Left lung (tissue), 14 donors: ENCODE measurements at places on chromosomes 1 and 21. TPM values are rescaled to one million over a fixed set of nuclear protein-coding genes. Genes with fewer than 3 reads are reported as not detected.
A peak's percentile ranks its signal among the peaks of the same experiment; 100 is the strongest.

Gene RYR2
- polyA plus RNA-seq, result 7.8 TPM

Gene TMEM201
- 17.7 TPM for polyA plus RNA-seq

- DNase-seq, result peak; percentile 29
Observed at GRCh38 chr1:5502311-5503194, 489.7 kb downstream of the NPHP4 start.

Gene RGS7
- polyA plus RNA-seq, result 0.35 TPM

Gene SEMA6C
- 26.0 TPM for polyA plus RNA-seq

DNA sequence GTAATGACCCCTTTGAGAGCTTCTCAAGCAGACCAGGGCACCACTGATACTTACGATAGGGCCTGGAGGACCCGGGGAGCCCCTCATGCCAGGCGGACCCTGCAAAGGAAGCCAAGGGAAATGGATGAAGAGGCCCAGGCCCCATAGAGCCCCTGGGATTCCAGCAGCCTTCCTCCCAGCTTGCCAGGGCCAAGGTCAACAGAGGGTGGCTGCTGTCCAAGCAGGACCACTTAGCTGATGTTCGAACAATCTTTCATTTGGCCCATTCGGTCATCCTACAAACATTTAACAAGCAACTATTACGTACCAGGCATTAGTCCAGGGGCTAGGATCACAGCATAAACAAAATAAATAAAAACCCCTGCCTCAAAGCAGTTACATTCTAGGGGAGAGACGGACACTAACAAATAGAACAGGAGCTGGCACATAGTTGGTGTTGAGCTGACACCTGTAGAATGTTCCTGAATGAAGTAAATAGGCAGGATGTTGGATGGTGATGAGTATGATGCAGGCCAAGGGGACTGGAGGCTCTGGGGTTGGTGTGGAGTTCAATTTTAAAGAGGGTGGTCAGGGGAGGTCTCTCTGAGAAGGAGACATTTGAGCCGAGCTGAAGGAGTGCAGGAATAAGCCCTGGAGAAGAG lies 27.0 kb upstream of the PEF1 start:
- DNase-seq, result peak; percentile 19

- no peak for DNase-seq
Observed at GRCh38 chr21:37199057-37199924, 67.8 kb downstream of the VPS26C start.

DNA sequence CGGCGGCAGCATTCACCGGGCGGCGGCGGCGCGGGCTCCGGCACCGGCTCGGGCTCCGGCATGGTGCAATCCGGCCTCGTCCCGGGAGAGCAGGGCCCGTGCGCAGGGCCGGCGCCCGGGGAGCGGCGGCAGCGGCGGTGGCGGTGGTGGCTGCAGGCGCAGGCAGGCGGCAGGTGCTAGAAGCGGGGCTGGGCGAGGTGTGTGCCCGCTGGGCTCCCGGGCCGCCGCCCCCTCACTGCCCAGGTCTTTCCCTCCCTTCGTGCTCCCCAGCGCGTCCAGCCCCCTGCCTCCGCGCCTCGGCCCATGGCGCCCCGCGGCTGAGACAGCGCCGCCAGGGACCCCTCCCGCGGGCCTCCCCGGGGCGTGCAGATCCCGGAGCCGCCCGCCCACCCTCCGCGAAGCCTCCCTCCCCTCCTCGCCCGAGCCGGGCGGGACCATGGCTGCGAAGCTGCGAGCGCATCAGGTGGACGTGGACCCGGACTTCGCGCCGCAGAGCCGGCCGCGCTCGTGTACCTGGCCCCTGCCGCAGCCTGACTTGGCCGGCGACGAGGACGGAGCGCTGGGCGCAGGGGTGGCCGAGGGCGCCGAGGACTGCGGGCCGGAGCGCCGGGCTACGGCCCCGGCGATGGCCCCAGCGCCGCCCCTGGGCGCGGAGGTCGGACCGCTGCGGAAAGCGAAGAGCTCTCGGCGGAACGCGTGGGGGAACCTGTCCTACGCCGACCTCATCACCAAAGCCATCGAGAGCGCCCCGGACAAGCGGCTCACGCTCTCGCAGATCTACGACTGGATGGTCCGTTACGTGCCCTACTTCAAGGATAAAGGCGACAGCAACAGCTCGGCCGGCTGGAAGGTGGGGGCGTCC lies 492 bp downstream of the FOXO6 start:
- no peak for DNase-seq

Gene CRYBG2
- 2.4 TPM for polyA plus RNA-seq

DNA sequence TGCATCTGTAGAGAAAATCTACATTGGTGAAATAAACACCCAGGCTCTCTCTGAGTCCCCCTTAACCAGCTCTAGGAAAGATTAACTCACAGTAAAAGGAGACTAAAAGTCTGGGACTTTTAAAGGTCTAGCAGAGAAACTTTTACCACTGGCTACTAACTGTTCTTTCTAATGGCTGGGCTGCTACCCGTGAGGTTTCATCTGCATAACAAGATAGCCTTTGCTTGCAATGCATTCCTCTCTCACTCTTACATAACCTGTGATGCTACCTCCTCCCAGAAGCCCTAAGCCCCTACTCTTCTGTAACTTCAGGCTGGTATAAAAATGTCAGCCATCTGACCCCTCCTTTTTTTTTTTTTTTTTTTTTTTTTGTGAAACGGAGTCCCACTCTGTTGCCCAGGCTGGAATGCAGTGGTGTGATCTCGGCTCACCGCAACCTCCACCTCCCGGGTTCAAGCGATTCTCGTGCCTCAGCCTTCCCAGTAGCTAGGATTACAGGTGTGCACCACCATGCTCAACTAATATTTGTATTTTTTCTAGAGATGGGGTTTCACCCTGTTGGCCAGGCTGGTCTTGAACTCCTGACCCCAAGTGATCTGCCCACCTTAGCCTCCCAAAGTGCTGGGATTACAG lies 344.2 kb downstream of the RGS7 start:
- DNase-seq, result no peak

Gene VSIG8
- polyA plus RNA-seq, result 0.10 TPM

Gene LRRIQ3
- polyA plus RNA-seq, result 1.8 TPM

Gene RASSF5
- polyA plus RNA-seq, result 11.7 TPM

- DNase-seq, result no peak
Observed at GRCh38 chr1:160779626-160780397, 16.2 kb upstream of the LY9 start.

- no peak for DNase-seq
Observed at GRCh38 chr1:8115769-8116167, 89.7 kb upstream of the ERRFI1 start.

- DNase-seq, result no peak
Observed at GRCh38 chr1:55735106-55735505, 519.9 kb upstream of the USP24 start.

Gene SLAMF9
- not detected for polyA plus RNA-seq

- no peak for DNase-seq
Observed at GRCh38 chr1:155527677-155528076, 34.9 kb downstream of the ASH1L start.

DNA sequence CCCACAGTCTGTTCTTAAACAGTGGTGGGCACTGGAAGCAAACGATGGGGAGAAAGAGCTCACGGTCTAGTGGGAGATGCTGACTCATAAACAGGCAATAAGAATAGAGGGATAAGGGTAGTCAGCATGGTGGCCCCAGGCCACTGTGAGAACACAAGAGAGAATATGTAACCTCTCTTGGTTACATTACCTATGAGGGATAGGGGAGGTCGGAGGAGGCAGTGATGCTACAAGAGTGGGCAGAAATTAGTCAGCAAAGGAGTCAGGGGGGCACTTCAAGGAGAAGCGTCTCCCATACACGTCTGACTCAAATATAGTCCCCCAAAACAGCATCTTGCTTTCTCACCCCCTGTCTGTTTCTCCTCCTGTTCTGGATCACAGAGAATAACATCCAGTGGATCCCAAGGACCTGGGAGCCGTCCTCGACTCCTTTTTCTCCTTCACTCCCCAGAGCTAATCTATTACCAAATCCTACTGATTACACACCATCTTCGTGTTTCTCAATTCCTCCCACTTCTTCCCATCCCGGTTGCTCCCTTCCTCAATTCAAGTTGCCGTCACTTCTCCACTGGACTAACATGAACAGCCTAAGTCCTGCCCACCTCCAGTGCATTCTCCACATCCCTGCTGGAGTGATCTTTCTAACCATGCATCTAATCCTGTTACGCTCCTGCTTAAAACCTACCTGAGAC lies 2.1 kb downstream of the SLAMF8 start:
- DNase-seq, result no peak

DNA sequence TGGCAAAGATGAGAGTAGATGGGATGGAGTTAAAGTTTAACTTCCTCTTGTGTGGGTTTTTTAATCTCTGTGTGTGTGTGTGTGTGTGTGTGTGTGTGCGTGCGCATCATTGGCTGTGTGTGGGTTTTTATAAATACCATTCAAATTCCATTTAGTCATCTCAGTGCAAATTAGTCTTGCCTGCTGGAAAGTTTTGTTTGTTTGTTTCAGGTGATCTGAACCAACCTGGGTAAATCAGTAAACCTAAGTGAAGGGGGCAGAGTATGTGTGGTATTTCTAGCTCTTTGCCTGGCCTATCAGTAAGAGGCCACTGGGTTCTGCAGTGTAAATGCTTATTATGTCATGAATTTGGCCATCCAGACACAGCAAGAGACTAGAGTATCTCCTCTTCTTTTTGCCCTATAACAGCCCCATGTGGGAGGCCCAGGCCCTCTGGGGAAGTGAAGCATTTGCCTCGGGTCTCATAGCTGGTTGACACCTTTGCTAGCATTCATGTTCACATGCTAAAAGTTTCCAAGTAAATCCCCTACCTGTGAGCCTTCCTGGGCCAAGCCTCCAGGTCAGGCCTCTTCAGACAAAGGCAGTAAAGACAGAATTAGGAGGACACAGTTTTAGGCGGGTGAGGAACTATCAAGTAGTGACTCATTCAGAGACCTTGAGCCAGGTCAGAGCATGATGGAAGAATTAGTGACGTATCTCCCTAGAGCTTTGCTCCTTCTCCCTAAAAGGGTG lies 14.7 kb downstream of the INTS3 start:
- DNase-seq, result no peak

DNA sequence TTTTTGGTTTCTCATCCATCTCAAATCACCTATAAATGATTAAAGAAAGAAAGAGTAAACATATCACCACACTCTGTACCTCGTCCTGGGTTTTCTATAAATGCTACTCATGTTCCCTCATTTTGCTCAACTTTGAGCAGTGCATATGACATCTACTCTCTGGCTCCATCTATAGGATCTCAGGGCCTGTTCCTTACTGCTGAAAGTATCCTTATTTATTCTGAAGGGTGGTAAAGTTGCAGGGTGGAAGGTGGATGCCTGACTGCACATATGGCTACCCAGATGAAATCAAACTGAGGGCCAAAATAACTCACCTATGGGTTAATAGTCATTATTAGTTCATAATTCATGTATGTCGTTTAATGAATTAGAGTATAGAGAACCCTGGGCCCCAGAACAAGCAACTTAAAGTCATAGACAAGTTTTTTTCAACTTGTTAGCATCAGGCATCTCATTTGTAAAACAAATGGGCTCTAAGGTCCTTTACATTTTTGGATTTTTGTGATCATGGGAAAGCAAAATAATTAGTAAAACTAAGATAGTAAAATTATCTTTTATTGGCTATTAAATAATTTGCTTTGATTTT lies 46.5 kb downstream of the NCF2 start:
- peak; percentile 61 for DNase-seq

DNA sequence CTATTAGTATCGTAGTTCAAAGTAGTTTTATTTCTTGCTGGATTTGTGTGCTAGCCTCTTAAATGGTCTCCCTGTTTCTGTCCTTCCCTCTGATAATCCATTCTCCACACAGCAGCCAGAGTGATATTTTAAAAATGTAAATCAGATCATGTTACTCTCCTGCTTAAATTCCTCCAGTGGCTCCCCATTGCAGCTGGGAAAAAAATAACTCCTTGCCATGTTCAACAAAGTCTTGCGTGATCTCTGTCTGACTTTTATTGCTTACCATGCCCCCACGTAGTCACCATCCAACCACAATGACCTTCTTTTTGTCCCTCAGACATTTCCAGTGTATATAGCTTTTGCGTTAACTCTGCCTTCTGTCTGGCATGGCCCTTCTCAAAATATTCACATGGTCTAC lies 178.8 kb downstream of the FGGY start:
- DNase-seq, result no peak

DNA sequence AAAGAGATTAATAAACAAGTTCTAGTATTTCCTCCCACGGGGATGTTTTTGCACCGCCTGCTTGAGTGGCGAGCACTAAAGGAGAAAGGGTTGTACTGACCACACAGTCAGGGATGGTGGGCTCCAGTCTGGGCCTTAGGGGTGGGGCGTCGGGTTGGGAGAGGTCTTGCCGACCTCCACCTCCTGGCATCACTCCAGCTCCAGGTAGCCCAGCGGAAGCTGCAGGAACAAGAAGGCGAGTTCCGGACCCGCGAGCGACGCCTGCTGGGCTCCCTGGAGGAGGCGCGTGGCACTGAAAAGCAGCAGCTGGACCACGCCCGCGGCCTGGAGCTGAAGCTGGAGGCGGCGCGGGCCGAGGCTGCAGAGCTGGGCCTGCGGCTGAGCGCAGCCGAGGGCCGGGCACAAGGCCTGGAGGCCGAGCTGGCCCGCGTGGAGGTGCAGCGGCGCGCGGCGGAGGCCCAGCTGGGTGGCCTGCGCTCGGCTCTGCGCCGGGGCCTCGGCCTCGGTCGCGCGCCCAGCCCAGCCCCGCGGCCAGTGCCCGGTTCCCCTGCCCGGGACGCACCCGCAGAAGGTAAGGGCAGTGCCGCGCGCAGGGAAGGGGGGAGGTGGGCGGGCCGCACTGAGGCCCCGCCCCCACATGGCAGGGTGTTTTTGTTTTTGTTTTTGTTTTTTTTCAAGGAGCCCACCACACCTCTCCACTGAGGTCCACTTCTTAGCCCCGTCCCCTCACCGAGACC lies 19.7 kb downstream of the MFAP2 start:
- DNase-seq, result peak; percentile 89

DNA sequence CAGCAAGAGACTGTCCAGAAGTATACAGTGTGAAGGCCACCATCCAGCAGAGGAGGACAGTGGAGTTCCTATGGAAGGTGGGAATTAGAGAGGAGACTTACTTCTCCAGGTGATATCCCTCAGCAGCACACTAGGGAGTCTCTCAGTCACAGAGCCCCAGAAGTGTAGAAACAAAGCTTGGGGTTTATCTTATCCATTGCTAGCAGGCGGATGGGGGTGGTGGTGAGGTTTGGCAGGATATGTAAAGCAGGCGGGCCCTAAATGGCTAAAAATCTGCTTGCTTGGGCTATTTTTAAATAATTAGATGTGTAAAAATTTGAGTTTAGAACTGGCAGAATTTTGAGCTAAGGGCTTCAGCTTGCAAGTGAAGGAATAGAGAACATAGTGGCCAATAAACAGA lies 50.1 kb upstream of the RGS18 start:
- DNase-seq, result no peak

Gene TSSK3
- 4.2 TPM for polyA plus RNA-seq

DNA sequence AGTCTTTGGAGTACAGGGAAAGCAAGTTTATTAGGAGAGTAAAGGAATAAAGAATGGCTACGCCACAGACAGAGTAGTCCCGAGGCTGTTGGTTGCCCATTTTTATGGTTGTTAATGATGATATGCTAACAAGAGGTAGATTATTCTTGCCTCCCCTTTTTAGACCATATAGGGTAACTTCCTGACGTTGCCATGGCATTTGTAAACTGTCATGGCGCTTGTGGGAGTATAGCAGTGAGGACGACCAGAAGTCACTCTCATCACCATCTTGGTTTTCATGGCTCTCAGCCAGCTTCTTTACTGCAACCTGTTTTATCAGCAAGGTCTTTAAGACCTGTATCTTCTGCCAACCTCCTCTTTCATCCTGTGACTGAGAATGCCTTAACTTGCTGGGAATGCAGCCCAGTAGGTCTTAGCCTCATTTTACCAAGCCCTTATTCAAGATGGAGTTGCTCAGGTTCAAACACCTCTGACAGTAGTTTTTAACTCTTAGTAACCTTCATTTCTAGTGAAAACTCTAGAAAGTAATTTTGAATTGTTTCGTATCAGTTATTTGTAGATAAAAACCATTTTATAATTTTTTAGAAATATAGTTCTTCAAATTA lies 26.2 kb downstream of the TCP10L start:
- DNase-seq, result no peak

GRCh38 chr1:93824834-93825233 lies 54.2 kb downstream of the DNTTIP2 start:
- no peak for DNase-seq
